Iris pigment epithelial cell (primary cell): ENCODE measurements at places on chromosomes 11 and 22.
A peak's percentile ranks its signal among the peaks of the same experiment; 100 is the strongest.

GRCh38 chr11:17260020-17260419 is 16.5 kb upstream of the NUCB2 start:
- peak; percentile 8 for DNase-seq

GRCh38 chr11:72626414-72626936 is 47.7 kb downstream of the PDE2A start:
- no peak for DNase-seq

DNA sequence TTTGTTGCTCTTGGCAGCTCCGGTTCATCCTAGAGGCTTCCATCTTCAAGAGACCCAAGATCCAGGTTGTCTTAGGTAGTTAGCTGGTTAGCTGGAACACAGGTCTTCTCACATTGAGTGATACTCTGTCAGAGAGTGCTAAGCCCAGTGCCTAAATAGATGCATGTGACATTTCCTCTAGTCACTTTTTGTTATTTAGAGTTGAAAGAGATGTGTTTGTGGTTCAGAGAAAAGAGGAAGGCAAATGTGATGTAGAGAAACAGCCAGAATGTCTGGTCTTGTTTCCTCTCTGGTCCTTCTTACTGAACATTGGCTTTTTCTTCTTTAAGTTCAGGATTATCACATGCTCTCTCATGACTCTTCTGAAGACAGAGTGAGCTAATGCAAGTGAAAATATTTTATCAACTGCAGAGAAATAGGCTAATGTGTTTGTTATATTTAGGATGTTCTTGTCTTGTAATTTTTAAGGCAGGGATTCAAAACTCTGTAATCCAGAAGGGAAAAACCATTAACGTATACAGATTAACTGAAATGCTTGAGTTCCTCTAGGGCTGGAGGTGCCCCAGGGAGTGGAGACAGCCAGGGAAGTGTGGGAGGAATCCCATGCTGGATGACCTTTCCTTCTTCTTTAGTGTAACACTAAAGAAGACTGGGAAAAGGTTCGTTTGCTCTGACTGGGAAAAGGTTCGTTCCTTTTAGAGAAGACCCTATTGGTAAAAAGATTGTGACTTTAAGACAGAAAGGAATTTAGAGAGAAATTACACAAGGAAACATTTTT is 75.4 kb downstream of the SWAP70 start:
- no peak for DNase-seq

DNA sequence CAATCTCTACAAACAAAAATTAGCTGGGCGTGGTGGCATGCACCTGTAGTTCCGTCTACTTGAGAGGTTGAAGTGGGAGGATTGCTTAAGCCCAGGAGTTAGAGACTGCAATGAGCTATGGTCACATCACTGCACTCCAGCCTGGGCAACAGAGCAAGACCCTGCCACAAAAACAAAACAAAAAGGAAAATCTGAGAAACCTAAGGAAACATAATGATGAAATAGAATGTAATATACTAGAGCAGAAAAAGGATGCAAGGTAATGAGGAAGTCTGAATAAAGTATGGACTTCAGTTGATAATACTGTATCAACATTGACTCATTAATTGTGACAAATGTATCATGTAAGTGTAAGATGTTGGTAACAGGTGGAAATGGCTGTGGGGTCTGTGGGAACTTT is 8.1 kb downstream of the NPAS4 start:
- no peak for DNase-seq

DNA sequence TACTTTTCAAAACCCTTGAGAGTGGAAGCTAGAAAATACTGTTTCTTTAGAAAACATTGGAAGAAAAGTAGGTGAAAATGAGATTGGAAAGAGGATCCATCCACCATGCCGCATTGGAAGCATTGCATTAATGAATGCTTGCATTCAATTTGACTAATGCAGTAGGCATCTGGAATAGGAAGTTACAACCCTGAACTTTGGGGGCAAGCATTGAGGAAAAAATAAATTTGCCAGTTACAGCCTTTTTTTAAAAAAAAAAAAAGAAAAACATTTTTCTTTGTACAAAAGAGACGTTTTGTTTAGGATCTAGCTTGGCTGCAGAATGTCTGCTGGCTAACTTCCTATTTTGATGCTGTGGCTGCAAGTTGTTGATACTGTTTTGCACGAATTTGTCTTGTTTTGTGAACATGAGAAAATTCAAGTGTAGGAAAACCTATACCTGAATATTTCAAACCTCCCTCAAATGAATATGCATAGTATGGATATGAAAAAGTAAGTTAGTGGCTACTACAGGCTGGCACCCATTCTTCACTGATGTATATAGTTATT is 28.1 kb downstream of the RTN3 start:
- DNase-seq: no peak

- peak; percentile 12 for DNase-seq
These were observed 70.4 kb downstream of the MYO7A start for GRCh38 chr11:77198440-77198849.

DNA sequence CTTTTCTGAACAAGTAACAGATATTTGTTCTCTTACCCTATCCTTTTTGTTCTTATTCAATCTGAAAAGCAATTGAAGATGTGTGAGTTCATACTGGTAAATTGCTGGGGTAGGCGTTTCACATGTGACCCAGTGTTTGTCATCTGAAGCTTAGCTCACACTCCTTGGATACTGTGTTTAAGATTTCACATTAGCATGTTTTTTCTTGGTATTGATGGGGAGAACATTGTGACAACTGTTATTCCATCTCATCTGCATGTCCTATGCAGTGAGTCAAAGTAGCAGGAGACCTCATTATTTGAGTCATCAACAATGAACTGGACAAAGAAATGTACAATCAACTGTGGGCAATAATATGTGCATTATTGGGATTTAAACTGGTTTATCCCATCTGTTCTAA is 691.6 kb upstream of the ANO5 start:
- DNase-seq: no peak

GRCh38 chr11:106644824-106645223 is 373.5 kb downstream of the GUCY1A2 start:
- DNase-seq: peak; percentile 74

- DNase-seq: peak; percentile 54
These were observed 7.7 kb downstream of the BLID start for GRCh38 chr11:122108192-122108799.

- DNase-seq: peak; percentile 65
These were observed 9.8 kb upstream of the DDX10 start for GRCh38 chr11:108654994-108655631.

- no peak for DNase-seq
These were observed 80.6 kb downstream of the PPP6R3 start for GRCh38 chr11:68541116-68541515.
